ENCODE measurements at places on chromosomes 11 and 22.

GRCh38 chr11:61771985-61772455 is 19.6 kb downstream of the MYRF start:
- DNase-seq = no peak

GRCh38 chr11:48101958-48102357 is 114.7 kb upstream of the OR4B1 start:
- no peak for DNase-seq

- no peak for DNase-seq
Measured at GRCh38 chr11:134576721-134577171, 164.7 kb upstream of the B3GAT1 start.

- DNase-seq = no peak
Measured at GRCh38 chr11:12631651-12632050, 42.6 kb upstream of the TEAD1 start.

- DNase-seq = peak; percentile 56
Measured at GRCh38 chr22:31977141-31977841, 33.0 kb downstream of the YWHAH start.

- peak; percentile 18 for DNase-seq
Measured at GRCh38 chr11:118819334-118820024, 28.5 kb upstream of the DDX6 start.

DNA sequence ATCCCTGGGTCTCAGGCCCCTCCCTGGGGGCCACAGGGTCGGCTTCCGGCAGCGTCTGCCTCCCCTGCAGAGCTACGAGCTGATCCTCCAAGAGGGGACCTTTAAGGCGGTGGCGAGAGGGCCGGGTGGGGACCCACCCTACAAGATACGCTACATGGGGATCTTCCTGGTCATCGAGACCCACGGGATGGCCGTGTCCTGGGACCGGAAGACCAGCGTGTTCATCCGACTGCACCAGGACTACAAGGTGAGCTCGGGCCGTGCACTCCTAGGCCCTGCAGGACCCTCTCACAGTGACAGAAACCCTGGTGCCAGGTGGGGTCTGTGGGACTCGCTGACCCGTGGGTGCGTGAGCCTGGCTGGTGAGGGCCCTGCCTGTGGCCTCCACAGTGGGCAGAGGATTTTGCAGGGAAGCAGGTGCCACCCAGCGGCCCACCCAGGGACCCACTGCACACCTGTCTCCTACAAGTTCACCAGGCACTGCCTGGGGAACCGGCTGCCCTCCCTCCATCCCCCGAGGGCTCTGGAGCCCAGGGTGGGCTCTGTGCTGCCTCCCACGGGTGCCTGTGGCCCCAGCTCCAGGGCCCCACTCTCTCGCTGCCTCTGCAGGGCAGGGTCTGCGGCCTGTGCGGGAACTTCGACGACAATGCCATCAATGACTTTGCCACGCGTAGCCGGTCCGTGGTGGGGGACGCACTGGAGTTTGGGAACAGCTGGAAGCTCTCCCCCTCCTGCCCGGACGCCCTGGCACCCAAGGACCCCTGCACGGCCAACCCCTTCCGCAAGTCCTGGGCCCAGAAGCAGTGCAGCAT is 13.7 kb downstream of the MUC5B start:
- DNase-seq = no peak

GRCh38 chr11:115700981-115701875 is 197.0 kb upstream of the CADM1 start:
- DNase-seq = no peak

GRCh38 chr11:38927993-38928392 is 2330.0 kb upstream of the RAG2 start:
- no peak for DNase-seq

DNA sequence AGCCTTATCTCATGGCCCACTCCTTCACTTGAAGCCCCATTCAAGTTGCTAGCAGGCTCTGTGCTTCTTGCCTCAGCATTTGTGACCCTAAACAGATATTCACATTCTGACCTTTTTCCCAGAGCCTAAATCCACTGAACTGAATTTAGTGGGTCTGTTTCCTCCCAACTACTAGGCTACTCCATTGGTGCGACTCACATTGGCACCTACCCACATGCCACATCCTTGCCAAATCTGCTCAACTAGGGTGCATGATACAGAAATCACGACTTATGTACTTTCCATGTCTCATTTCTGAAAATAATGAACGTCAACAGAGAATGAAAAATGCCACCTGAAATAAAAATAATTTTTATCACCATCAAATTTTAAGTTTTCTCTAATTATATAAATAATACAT is 8.4 kb upstream of the MMP12 start:
- no peak for DNase-seq

GRCh38 chr11:114362958-114363357 is 37.4 kb downstream of the C11orf71 start:
- no peak for DNase-seq

DNA sequence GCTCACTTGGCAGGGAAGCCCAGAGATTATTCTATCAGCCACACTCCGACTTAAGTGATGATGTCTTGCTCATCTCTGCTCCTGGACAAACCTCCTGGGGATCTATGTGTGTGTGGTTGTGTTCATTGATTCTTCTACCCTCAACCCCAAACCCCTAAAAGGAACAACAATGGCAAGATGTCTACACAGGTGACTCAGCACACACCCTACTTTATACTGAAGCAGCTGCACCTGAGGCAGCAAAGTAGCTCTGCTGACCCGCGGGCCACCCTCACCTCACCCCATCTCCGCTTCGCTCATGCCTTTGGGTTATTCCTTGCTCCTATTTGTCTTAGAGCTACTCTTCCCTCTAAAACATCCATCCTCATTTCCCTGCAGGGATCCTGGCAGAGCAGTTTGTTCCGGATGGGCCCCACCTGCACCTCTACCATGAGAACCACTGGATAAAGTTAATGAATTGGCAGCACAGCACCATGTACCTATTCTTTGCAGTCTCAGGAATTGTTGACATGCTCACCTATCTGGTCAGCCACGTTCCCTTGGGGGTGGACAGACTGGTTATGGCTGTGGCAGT is 38.7 kb downstream of the TMEM45B start:
- DNase-seq = peak; percentile 84

DNA sequence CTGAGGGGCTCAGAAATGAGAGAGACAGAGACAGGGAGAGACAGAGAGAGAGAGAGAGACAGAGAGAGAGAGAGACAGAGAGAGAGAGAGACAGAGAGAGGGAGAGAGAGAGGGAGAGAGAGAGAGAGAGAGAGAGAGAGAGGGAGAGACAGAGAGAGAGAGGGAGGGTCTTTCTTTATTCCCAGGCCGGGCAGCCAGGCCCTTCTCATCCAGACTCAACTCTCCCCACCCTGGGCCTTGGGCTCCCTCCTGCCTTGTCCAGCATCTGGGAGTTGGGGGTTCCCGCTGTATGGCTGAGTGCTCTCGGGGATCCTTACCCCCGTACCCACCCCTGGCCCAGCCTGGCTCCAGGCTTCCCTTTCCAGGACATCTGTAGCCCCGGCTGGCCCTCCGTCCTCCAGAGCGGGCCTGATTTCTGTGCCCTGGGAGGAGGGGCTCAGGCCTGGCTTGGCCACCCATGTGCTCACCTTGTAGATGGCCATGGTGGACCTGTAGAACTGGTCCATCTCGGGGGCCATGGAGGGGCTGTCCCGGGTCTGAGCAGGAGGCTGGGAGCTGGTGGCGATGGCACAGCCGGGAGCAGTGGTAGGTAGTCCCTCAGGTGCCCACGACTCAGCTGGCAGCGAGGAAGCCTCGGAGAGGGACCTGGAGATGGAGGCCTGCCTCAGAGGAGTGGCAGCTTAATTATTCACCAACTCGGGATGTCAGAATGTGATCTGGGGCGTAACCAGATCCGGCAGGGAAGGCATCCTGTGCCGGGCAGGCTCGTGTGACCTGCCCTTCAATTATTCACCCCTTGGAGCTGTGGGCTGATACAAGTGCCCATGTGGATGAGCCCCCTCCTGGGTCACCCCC is at the start of gene BAIAP2L2:
Gene BAIAP2L2 (minus strand): TSS at position 677 of the 855 bp plus-strand sequence. CDS start 159 bp downstream, at position 518.
- DNase-seq = no peak

DNA sequence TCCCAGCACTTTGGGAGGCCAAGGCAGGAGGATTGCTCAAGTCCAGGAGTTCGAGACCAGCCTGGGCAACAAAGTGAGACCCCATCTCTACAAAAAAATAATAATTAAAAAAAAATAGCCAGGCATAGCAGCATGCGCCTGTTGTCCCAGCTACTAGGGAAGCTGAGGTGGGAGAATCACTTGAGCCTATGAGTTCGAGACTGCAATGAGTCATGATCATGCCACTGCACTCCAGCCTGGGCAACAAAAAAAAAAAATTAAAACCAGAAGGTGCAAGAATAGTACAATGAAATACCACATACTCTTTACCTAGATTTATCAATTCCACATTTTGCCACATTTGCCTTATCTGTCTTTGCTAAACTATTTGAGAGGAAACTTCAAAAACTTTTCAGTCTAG is 8.2 kb downstream of the DPF2 start:
- no peak for DNase-seq

GRCh38 chr11:134293119-134294113 is 17.2 kb downstream of the GLB1L3 start:
- peak; percentile 87 for DNase-seq

DNA sequence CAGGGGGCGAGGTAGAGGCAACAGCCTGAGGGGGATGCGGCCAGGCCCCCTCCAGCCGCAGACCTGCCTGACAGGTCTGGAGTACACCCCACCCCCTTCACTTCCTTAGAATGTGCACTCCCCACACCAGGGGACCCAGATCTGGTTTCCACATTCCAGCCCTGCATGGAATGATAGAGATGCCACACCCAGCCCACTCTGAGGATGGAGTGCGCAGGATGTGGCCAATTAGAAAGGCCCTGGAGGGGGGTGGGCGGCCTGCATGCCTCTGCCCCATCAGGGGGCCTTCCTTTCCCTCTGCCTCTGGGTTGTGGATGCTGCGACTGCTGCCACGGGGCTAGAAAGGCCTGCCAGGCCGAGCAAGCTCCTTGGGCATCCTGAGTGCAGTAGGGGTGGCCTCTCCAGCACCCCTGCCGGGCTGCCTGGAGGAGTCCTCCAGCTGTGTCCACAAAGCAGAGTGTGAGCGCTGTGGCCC is 28.2 kb upstream of the MGAT3 start:
- no peak for DNase-seq

- no peak for DNase-seq
Measured at GRCh38 chr22:33354928-33355327, 296.7 kb upstream of the SYN3 start.

DNA sequence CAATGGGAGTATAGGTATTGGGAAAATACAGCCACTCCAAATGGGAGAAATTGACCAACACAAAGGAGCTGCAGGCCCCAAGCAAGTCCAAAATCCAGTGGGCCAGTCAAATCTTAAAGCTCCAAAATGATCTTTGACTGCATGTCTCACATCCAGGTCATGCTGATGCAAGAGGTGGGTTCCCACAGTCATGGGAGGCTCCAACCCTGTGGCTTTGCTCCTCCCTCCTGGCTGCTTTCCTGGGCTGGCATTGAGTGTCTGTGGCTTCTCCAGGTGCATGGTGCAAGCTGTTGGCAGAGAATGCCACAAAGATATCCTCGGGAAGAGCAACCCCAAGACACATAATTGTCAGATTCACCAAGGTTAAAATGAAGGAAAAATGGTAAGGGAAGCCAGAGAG is 80.8 kb downstream of the IGLL5 start:
- no peak for DNase-seq

- no peak for DNase-seq
Measured at GRCh38 chr11:36340897-36341296, 44.8 kb downstream of the PRR5L start.

GRCh38 chr11:19951558-19952115 is 208.6 kb downstream of the DBX1 start:
- DNase-seq = peak; percentile 85

DNA sequence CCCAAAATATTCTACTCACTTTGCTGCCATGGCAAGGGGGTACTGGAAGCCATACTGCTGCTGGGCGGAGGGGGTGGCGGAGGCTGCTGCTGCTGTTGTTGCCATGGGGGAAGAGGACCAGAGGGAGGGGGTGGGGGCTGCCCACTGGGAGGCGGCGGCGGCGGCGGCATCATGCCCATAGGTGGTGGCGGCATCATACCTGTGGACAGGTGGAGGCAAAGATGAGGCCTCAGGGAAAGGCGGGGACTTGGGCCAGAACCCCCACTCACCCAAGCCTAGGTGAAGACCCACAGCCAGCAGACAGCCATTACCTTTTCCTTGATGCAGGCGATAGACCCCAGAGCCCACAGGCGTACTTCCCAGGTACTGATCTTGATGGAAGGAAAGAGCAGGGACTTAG is 7.1 kb upstream of the PYGM start:
- no peak for DNase-seq

DNA sequence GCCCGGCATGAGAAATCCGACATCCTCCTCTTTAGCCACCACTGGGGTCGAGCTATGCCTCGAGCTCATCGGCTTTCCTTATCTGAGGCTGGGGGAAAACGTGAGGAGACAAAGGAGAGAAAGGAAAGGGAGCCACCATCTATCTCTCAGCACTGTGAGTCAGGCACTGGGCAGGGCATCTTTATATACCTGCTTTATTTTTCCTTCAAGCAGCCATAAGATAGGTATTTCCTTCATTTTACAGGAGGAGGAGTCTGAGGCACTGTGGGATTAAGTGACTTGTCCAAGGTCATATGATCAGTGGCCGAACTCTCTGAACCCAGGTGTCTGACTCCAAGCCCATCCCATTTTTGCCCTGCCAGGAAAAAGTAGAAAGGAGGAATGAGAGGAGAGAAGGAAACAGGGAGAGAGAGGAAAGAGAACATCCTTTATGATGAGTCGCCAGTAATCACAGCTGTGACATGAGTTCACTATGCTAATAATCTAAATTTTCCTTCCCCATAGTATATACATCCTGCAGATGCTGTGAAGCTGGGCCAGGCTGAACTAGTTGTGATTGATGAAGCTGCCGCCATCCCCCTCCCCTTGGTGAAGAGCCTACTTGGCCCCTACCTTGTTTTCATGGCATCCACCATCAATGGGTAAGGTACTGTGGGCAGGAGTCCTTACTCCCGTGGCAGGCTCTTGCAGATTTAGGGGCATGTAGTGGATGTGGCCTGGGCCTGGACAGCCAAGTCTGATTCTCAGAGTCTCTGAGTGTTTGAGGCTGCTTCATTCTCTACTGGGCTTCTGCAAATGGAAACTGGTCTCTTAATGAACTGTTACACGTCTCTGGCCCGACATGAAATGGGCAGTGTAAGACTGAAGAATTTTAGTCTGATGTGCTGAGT is 21.8 kb downstream of the NAT10 start:
- DNase-seq = no peak

- DNase-seq = peak; percentile 55
Measured at GRCh38 chr22:50470491-50470890, 4.3 kb downstream of the SBF1 start.

DNA sequence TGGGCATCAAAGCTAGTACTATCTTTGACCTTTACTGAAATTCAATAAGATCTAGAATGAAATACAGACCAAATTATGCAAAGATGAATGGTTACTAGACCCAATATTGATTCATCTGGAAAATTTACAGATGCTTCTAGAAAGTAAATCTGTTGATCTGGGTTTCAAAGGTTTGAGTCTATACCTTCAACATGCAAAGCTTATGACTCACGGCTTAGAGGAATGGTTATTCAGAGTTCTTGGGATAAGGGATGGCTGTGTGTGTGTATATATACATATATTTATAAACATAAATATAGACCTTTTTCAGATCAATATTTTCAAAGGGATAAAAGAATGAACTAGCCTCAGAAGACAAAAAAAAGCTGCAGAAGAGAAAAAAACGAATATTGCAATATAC is 1.3 kb downstream of the SPTY2D1 start:
- no peak for DNase-seq
